ENCODE measurements at places on chromosomes 1 and 21.

DNA sequence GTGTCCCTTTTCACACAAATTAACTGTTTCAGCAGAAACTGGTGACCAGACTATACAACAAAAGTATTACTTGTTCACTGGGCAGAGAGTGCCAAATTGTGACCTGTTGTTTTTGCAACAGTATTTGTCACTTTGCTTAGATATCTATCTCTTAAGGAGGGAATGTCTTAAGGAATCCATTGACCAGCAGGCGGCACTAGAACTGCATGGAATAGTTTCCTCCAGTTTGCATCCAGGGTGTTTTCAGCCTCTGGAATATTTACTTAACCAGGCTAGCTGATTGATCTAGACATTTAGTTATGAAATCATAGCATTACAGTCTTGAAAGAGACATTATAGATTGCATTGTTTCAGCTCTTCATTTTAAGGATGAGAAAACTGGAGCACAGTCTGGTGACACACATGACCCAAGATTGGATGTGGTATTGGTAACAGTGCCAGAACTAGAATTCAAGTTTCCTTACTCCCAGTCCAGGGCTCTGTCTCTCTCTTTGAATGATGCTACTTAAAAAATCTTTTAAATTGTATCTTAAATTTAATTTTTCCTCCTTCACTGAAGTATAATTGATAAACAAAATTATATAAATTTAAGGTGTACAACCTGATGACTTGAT lies 16.9 kb downstream of the RPTN start:
- H3K4me3 ChIP-seq = no peak overlapping the region
- no peak overlapping the region for H3K27ac ChIP-seq
- peaks cover 8% of the 10 kb centered on the region for H3K27me3 ChIP-seq
- no peaks in the 10 kb centered on the region for H3K4me1 ChIP-seq

DNA sequence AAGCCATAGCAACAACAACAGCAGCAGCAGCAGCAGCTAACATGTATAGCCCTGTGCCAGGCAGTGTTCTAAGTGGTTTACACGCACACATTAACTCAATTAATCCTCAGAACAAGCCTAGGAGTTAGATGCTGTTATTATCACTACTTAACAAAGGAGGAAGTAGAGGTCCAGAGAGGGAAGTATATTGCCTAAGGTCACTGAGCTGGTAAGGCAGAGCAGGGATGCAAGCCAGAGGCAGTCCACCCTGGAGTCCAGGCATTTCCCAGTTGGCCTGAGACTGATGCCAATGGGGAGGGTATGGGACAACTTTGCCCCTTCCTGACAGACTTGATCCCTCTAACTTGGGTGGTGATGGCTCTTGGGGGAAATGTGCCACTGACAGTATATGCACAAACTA lies 6.8 kb downstream of the CDC14A start:
- peak overlapping the region; percentile 0 for H3K4me3 ChIP-seq
- DNase-seq = no peak
- H3K4me1 ChIP-seq = peaks cover 69% of the 10 kb centered on the region

DNA sequence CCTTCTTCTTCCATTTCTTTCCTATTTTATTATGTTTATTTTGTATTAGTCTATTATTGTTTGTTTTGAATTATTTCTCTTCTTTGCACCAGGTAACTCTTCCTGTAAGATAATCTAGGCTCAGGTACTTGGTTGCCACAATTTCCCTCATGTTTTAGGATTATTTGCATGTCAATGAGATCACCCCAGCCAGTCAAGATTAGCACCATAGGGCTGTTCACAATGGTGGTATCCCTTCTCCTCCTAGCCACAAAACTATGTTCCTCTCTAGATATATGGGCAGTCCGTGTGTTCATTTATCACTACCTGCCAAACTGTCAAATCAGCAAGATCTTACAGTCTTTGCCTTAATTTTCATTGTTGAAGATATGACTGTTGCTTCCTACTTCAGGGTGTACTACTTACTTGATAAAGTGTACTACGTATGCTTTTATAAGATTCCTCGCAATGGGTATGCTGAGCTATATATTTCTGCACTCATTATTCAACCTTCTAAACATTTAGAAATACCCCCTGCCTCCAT lies 1536.2 kb downstream of the PLA2G4A start:
- H3K27me3 ChIP-seq = no peaks in the 10 kb centered on the region
- DNase-seq = no peak
- no peaks in the 10 kb centered on the region for H3K36me3 ChIP-seq
- H3K27ac ChIP-seq = no peak overlapping the region
- H3K4me1 ChIP-seq = no peaks in the 10 kb centered on the region
- H3K4me3 ChIP-seq = no peak overlapping the region

- no peaks in the 10 kb centered on the region for H3K4me1 ChIP-seq
- no peak for DNase-seq
- no peak overlapping the region for H3K4me3 ChIP-seq
- H3K27ac ChIP-seq = no peak overlapping the region
- peaks cover 2% of the 10 kb centered on the region for H3K27me3 ChIP-seq
Measured at GRCh38 chr1:14261395-14261794, 337.1 kb upstream of the KAZN start.

- DNase-seq = no peak
- no peaks in the 10 kb centered on the region for H3K36me3 ChIP-seq
- H3K4me1 ChIP-seq = peaks cover 29% of the 10 kb centered on the region
- H3K27me3 ChIP-seq = peaks cover 98% of the 10 kb centered on the region
- H3K4me3 ChIP-seq = no peak overlapping the region
Measured at GRCh38 chr1:18635070-18635577, 4.5 kb downstream of the PAX7 start.

DNA sequence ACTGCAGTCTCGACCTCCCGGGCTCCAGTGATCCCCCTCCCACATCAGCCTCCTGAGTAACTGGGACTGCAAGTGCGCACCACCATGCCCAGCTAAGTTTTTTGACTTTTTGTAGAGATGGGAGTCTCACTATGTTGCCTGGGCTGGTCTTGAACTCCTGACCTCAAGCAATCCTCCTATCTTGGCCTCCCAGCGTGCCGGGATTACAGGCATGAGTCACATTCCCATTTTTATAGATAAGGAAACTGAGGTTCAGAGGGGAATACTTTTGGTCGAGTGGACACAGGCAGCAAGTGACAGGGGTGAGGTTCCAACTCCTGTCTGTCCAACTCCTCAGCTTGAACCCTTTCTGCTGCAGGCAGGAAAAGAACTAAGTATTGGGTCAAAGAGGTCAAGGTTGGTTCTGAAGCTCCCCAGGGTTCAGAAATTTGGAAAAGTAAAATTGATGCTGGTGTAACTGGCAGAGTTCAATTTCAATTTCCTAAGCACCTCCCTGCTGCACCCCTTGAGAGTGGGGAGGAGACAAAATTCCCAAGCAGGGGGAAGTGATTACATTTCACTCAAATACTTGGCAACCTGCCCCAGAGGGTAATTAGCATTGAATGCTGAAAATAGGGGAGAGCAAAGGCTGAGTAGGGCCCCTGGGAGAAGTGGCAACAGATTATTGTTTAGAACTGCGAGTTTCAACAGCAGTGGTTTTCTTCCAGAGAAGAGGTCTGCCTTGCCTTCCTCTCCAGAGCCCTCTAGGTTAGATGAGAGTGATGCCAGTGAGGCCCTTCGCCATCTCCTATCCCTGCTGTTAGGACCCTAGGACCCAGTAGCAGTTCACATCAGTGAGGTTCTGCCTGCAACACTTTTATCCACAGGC lies 17.5 kb upstream of the ALPL start:
- DNase-seq = no peak
- no peaks in the 10 kb centered on the region for H3K36me3 ChIP-seq
- no peak overlapping the region for H3K27ac ChIP-seq
- H3K27me3 ChIP-seq = peaks cover 3% of the 10 kb centered on the region

DNA sequence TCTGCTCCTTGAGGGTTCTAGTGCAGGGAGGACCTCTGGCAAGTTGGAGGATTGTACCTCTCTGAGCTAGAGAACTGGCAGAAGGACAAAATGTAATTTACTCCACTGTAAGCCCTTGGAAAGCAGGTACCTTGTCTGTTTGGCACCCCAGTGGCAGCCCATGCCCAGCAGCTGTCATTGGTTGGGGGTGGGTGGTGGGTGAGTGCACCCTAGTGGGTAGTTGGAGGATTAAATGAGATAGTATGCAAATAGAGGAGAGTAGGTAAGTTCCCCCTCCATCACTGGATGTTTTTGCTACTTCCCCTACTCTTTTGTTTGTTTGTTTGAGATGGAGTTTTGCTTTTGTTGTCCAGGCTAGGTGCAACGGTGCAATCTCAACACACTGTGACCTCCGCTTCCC lies 69.8 kb downstream of the RYR2 start:
- H3K27me3 ChIP-seq = peaks cover 3% of the 10 kb centered on the region
- H3K36me3 ChIP-seq = no peaks in the 10 kb centered on the region
- no peak overlapping the region for H3K4me3 ChIP-seq
- H3K27ac ChIP-seq = no peak overlapping the region
- H3K4me1 ChIP-seq = no peaks in the 10 kb centered on the region
- no peak for DNase-seq

GRCh38 chr1:53112861-53113260 lies 29.6 kb downstream of the SLC1A7 start:
- H3K4me1 ChIP-seq = peaks cover 5% of the 10 kb centered on the region
- H3K27ac ChIP-seq = no peak overlapping the region
- H3K4me3 ChIP-seq = no peak overlapping the region
- H3K27me3 ChIP-seq = no peaks in the 10 kb centered on the region

- no peaks in the 10 kb centered on the region for H3K27me3 ChIP-seq
- H3K4me3 ChIP-seq = no peak overlapping the region
- DNase-seq = no peak
Measured at GRCh38 chr21:27759091-27759659, 792.3 kb upstream of the ADAMTS5 start.

DNA sequence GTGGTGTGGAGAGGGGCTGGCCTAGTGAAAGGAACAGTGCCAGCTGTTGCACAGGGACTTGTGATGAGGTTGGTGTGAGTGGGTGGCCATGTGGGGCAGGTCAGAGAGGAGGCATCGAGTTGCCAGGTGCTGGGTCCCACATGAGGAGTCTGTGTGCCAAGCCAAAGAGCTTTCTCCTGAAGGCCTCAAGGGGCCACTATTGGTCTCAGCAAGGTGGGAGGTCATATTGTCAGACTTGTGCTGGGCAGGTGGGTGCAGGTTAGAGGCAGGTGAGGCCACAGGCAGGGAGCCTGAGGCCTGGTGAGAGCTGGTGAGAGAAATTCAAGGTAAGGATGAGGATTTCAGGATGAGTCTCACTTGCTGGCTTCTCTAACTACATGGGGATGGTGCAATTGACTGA lies 256.8 kb downstream of the DISC1 start:
- H3K27me3 ChIP-seq = no peaks in the 10 kb centered on the region
- DNase-seq = no peak
- H3K27ac ChIP-seq = no peak overlapping the region
- no peaks in the 10 kb centered on the region for H3K36me3 ChIP-seq
- H3K4me1 ChIP-seq = peaks cover 5% of the 10 kb centered on the region
- H3K4me3 ChIP-seq = no peak overlapping the region

DNA sequence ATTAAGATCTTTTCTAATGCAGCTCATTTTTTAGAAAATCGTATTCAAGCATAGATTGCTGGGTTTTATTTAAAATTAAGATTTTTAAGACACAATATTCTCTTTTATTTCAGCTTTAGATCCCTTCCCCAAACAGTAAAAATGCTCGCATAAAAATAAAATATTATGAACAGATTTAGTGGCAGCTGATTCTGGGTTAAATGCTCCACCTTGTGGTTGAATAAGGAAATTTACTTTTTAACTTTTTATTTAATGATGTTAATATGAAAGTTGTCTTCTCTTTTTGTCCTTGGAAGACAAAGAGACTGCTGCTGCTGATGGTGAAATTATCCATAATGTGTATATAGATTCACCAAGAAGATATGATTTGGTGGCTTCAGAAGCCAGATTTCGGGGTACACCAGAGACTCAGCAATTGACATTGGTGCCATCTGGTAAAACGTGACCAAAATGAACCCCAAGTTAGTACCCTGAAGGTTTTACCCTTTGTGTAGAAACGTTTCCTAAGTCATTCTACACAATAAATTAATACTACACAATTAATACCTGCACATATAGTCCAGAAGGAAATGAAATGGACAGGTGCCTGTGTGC lies 128.0 kb downstream of the ADAMTS1 start:
- H3K27ac ChIP-seq = no peak overlapping the region
- no peaks in the 10 kb centered on the region for H3K27me3 ChIP-seq
- no peak for DNase-seq
- no peaks in the 10 kb centered on the region for H3K4me1 ChIP-seq
- H3K4me3 ChIP-seq = no peak overlapping the region

DNA sequence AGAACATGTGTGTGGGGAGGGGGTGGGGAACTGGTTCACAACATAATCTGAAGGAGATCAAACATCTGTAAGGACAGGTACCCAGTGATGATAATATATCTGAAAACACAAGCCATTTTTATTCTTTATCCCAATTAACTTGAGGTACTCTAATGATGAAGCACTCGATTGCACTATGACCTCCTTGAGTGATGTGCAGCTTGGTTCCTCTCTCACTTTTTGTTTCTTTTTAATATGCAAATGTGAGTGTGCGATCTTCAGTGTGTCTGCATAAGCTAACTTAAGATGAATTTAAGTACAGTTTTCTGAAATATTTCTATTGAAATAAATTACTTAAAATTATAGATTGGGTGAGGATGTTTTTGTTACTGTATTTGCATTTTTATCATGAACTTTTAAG lies 50.6 kb upstream of the ANGPTL1 start:
- H3K4me1 ChIP-seq = no peaks in the 10 kb centered on the region
- H3K36me3 ChIP-seq = no peaks in the 10 kb centered on the region
- no peak for DNase-seq
- no peaks in the 10 kb centered on the region for H3K27me3 ChIP-seq

- peaks cover 9% of the 10 kb centered on the region for H3K27me3 ChIP-seq
- H3K36me3 ChIP-seq = no peaks in the 10 kb centered on the region
- no peak within 1 kb of the TSS for H3K27ac ChIP-seq
- H3K4me3 ChIP-seq = peak within 1 kb of the TSS; percentile 52
Measured at GRCh38 chr1:24555591-24556413, at the start of gene NCMAP. Gene NCMAP (plus strand): TSS chr1:24556087. CDS start chr1:24595431, 39,344 bp downstream.

DNA sequence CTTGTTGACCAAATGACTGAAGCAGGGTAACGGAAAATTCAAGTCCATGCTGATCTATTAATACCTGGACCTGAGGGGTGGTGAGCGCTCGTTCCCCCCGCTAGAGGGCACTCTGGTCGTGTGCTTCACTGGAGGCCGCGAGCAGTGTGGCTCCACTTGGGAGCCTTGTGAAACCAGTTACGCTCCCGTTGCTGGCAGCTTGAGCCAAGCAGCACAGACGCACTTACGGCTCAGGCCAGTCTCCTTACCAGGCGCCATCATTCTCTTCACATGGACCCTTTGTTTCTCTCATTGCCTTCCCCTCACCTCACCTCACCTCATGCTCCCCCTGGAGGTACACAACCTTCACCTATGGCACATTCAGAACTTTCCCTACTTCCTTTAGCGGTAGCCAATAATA lies 49.7 kb upstream of the TSPAN2 start:
- H3K27ac ChIP-seq = no peak overlapping the region
- H3K27me3 ChIP-seq = peaks cover 6% of the 10 kb centered on the region
- DNase-seq = peak; percentile 79

- peaks cover 25% of the 10 kb centered on the region for H3K4me1 ChIP-seq
- H3K27ac ChIP-seq = no peak overlapping the region
- no peak overlapping the region for H3K4me3 ChIP-seq
- peaks cover 26% of the 10 kb centered on the region for H3K27me3 ChIP-seq
- no peaks in the 10 kb centered on the region for H3K36me3 ChIP-seq
Measured at GRCh38 chr1:1360506-1361169, 2.3 kb upstream of the MXRA8 start.
